ENCODE measurements at places on chromosomes 16 and 17.
A peak's percentile ranks its signal among the peaks of the same experiment; 100 is the strongest.

DNA sequence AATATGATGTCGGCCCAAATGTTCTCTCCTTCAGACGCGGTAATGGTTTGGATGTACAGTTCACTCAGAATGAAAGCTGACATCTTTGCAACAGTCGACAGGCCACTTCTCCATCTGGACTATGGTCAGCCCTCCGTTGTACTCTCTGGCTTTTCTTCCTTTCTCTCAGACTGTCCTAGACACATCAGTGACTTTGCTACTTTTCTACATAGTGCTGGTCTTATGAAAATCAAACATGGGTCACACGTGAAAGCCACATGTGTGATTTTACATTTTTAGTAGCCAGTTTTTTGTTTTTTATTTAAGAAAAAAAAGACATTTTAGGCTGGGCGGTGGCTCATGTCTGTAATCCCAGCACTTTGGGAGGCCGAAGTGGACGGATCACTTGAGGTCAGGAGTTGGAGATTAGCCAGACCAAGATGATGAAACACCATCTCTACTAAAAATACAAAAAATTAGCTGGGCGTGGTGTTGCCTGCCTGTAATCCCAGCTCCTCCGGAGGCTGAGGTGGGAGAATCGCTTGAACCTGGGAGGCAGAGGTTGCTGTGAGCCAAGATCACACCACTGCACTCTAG is 644.1 kb downstream of the KCNJ2 start:
- DNase-seq = no peak

GRCh38 chr17:65065906-65066305 is 9.4 kb upstream of the GNA13 start:
- no peak for DNase-seq

DNA sequence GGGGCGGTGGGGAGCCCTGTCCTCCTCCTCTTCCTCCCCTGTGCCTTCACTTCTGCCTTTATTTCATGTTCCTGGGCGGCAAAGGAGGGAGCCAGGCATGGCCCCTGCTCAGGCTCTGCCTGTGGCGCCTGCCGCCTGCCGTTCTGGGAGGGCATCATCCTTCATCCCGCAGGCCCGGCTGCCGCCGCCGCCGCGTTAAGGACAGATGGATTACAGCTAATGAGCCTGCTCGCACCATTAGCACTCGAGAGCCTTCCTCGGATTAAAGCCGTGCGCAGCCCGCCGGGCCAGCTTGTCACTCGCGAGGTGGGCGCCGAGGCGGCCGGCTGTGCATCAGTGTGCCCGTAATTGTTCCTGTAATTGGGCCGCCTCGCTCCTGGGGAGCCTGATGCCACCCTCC is 127.7 kb upstream of the GSE1 start:
- no peak for DNase-seq

DNA sequence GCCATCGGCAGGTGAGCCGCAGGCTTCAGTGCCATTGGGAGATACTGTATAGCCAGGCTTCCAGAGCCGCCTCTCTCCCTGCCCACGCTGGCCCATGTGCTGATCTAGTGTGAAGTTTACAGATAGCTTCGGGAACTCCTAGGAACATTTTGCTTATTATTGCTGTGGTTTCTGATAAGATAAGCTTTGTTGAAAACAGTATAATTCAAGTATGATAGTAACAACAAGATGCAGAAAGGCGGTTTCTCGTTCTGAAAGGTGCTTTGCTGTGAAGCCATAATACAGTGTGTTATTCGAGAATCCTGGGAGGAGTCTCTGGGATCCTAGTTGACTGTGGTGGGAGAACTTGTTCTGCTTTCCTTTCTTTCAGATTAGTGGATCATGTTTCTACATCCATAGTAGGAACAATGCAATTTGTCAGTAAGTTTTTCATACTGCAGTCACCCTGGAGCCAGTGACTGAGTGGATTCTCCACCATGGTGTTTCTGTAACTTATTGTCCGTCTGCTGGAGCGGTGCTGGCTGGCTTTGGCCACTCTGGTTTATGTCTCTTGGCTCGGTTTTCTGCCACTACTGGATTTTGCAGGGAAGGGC is 31.5 kb downstream of the RAB11FIP3 start:
- DNase-seq = no peak

DNA sequence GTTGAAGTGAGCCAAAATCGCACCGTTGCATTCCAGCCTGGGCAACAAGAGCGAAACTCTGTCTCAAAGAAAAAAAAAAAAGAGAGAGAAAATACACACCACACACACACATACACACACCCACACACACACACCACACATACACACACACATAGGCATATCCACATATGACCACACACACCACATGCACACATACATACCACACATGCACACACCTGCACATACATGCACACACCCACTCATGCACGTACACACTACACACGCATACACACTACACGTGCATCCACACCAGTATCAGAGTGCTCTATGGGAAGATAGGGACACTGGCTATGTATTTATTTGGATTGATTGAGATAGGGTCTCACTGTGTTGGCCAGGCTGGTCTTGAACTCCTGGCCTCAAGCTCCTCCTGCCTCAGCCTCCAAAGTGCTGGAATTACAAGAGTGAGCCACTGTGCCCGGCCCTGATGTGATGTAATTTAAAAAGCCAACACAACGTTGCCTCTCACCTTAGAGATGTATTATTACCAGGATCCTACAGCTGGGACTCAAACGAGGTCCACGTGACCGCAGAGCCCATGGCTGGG is 17.8 kb upstream of the GINS2 start:
- DNase-seq = no peak

- DNase-seq = no peak
Observed at GRCh38 chr17:49209061-49209571, 1.3 kb downstream of the GNGT2 start.

DNA sequence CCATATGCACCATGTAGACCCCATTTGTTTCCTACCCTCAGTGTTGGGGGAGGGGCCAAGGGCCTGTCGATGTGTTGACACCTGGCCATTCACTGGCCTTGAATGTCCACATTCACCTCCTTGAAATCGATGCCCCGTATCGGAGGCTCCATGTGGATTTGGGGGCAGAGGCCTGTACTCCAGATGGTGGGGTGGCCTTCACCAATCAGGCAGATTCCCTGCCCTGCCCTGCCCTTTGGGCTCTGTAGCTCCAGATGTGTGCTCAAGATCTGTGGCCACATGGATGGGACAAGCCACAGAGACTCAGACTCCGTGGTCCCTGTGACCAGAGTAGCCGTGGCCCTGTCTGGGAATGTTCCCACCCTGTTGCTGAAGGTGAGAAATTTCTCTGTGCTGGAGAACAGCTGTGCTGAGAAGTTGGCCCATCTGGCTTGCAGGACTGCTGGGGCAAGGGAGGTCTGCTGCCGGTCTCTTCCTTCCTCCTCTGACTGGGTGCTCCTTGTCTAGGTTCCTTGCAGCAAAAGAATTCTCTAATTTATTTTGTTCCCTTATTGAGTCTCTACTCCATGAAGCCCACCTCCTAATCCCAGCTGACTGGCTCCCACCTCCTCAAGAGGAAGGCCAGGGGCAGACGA is 221.3 kb downstream of the SEC14L1 start:
- DNase-seq = no peak

DNA sequence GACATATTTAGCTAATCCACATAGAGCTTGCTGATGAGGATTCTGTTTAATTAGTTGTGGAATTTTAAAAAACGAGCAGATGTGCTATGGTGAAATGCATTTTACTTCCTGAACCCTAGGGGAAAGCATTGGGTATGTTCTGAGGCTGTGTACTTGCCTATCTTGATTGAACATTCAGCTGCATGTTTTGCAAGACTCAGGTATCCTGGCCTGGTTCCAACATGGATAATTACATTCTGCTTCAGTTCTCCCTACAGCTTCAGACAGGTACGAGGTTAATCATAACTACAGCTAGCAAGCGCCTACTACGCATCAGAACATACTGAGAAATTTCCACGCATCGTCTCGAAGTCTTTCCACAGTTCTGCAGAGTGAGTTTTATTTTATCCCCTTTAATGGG is 77.0 kb downstream of the HS3ST2 start:
- no peak for DNase-seq

DNA sequence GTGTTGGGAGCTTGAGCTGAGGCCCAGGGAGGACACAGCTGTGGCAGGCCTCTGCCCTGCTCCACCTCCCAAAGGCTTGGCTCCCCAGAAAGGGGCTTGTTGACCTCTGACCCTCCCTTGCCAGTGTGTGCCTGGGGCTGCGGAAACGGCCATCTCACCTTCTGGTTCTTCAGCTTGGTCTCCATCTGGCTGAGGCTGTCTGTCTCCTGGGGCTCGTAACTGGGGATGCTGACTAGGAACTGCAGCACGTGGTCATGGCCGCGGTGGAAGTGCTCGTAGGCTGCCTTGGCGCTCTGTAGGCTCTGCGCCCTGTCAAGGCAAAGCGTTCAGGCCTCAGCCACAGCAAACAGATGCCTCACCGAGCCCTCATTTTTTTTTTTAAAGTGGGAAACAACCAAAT is 42.7 kb downstream of the UBN1 start:
- DNase-seq = no peak

DNA sequence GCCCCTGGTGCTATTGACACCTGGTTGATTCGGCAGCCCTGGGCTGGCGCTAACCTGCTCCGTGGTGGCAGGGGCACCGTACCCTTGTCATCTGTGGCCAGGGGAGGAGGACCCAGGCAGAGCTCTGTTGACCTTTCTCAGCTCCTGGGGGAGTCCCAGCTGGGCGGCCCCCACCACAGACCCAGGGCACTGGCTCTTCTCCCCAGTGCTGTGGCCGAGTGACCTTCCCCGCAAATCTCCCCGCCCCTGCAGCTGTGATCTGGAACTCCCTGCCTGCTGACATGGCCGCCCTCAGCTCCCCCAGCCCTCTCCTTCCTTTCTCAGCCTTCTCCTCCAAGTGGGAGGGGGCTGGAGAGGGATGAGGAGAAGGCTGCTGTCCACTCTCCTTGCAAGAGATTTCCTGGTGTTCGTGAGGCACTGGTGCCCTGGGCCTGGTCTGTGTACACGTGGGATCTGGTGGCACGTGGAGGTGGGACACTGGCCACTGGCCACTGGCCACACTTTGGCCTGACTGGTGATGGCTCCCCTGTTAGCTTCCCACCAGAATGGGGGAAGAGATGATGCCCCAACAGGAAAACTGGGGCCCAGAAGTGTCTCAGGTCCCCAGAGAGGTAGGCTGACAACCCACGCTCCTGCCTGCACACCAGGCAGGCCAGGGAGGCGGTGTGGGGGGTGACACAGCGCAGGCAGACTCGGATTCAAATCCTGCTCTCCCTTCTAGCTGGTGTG is 8.2 kb downstream of the FMNL1 start:
- DNase-seq = no peak

GRCh38 chr17:59154721-59155438 is at the start of gene SKA2:
Gene SKA2 (minus strand): TSS chr17:59155186. CDS start chr17:59155163, 23 bp downstream.
- DNase-seq = peak; percentile 92

DNA sequence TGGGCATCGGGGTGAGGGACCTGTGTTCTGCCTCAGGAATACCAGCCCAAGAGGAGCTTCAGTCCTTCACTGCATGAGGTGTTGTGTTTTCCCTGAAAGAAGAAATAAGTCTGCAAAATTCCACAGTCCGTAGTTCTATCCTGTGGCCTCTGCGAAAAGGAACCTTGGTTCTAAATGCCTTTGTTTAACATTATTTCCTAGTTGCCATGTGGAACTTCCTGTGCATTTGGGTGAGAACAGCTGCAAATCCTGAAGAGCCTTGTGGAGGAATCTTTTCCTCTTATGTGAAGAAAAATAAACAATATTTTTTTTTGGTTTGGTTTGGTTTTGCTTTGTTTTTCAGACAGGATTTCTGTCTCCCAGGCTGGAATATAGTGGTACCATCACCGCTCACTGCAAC is 9.8 kb downstream of the PSKH1 start:
- no peak for DNase-seq

GRCh38 chr17:43360739-43361505 is 37.9 kb upstream of the ARL4D start:
- peak; percentile 96 for DNase-seq

GRCh38 chr16:18983565-18984434 is at the start of gene TMC7:
Gene TMC7 (plus strand): TSS chr16:18983934. CDS start chr16:18984064, 130 bp downstream.
- peak; percentile 51 for DNase-seq

DNA sequence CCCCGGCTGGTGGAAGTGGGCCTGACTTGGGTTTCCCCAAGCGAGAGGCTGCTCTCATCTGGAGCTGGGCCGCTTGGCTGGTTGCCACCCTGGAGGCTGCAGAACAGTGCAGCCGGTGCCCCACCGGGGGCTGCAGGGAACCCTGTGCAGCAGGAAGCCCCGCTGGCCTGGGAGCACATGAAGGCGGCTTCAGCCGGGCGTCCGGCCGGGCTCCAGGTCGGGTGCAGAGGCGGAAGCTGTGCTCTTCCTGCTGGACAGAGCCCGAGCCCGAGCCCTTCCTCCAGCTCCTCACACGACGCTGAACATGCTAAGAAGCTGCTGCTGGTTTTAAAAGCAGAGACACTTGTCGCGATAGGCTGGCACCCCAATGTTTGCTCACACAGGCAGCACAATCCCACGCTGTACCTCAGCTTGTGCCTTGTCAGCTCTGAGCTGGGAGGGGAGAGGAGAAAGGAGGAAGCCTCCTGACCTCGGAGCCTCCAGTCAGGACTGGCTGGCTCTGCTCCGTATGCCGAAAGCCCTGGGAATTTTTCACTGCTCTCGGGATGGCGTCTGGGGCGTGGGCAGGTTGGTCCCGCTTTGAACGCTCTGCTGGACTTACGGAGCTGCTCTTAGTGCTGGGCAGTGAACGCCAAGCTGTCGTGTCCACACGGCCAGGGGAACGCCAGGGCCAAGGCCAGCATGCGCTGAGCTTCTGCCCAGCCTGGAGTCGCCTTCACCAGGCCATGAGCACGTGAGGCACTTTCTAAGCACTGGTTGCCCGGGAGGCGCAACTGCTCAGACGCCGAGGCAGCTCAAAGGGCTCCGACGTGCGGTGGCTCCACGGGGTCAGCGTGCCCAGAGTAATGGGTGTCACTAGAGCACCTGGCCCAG is 8.8 kb downstream of the CDK5R1 start:
- DNase-seq = no peak

GRCh38 chr17:80612997-80613731 is 68.5 kb downstream of the RPTOR start:
- DNase-seq = no peak

DNA sequence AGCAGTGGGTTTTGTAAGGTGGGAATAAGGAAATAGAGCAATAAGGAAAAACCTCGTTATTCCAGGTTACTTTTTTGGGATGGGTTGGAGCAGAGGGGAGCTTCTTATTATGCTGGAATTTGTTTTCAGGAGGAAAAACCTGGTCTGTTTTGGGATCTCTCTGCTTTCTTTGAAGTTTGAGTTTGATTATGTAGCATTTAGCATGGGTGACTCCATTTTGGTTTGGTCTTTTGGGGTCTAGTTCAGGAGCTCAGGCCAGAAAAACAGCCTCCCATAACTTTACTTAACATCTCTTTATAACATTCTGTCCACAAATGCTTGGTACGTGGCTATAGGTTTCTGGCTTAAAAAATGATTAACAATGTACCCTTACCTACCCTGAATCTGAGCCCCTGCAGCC is 8.5 kb upstream of the ZG16 start:
- DNase-seq = no peak

DNA sequence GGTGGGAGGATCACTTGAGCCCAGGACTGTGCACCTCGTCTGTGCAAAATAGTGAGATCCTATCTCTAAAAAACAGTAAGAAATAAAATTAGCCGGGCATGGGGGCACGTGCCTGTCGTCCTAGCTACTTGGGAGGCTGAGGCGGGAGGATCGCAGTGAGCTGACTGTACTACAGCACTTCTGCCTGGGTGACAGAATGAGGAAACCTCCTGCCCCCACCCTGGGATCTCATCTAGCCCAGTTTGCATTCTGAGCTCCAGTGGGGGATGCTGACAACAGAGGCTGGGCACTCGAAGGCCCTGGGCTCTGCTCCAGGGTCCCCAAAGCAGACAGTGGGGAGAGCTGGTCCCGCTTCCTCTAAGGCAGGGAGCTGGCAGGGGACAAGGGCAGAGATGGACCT is 7.1 kb downstream of the NAGPA start:
- no peak for DNase-seq

Data from COLO829 (cell line).